ENCODE measurements at places on chromosomes 3 and 15. TPM values are rescaled to one million over a fixed set of nuclear protein-coding genes. Genes with fewer than 3 reads are reported as not detected.

The CPB1 gene
- total RNA-seq = not detected

The SPINT1 gene
- total RNA-seq = 93.7 TPM

The GOLGA8R gene
- total RNA-seq = 0.24 TPM

The KNG1 gene
- total RNA-seq = not detected

The ZNF662 gene
- total RNA-seq = 1.1 TPM

The SLC9C1 gene
- not detected for total RNA-seq

The CCK gene
- not detected for total RNA-seq

The LTK gene
- 0.24 TPM for total RNA-seq

The CGNL1 gene
- 1.8 TPM for total RNA-seq

The ISLR2 gene
- total RNA-seq = not detected

The SPATA12 gene
- total RNA-seq = 0.47 TPM

The SLC28A1 gene
- total RNA-seq = 0.17 TPM

The SAXO2 gene
- 1.9 TPM for total RNA-seq

The MAP1A gene
- total RNA-seq = 0.27 TPM

The SCAANT1 gene
- total RNA-seq = not detected

The HHATL gene
- not detected for total RNA-seq

The MNS1 gene
- total RNA-seq = 25.5 TPM

The ANKRD34C gene
- total RNA-seq = not detected

The TWF2 gene
- 49.1 TPM for total RNA-seq

The GPR156 gene
- total RNA-seq = 0.45 TPM

The LPCAT4 gene
- total RNA-seq = 28.9 TPM

The KCNAB1 gene
- 0.51 TPM for total RNA-seq

The METTL6 gene
- total RNA-seq = 23.0 TPM

The CHL1 gene
- 1.0 TPM for total RNA-seq

The KIAA1143 gene
- 36.9 TPM for total RNA-seq

The FETUB gene
- total RNA-seq = not detected

The TLR9 gene
- total RNA-seq = 0.27 TPM

The GOLGA8G gene
- not detected for total RNA-seq

The ROPN1 gene
- total RNA-seq = not detected

The DPPA2 gene
- not detected for total RNA-seq

The ZNF385D gene
- total RNA-seq = not detected

The CLSTN2 gene
- total RNA-seq = 0.07 TPM

The TAGLN3 gene
- total RNA-seq = not detected

The ACOX2 gene
- total RNA-seq = 1.4 TPM

The RPUSD2 gene
- 9.2 TPM for total RNA-seq

The ARHGAP31 gene
- 0.52 TPM for total RNA-seq

The GOLGA8M gene
- total RNA-seq = not detected

The PARP15 gene
- total RNA-seq = 3.4 TPM

The TMEM212 gene
- total RNA-seq = not detected

The ARMC8 gene
- 78.7 TPM for total RNA-seq
